ENCODE measurements at places on chromosomes 7 and 10. TPM values are rescaled to one million over a fixed set of nuclear protein-coding genes. Genes with fewer than 3 reads are reported as not detected.

DNA sequence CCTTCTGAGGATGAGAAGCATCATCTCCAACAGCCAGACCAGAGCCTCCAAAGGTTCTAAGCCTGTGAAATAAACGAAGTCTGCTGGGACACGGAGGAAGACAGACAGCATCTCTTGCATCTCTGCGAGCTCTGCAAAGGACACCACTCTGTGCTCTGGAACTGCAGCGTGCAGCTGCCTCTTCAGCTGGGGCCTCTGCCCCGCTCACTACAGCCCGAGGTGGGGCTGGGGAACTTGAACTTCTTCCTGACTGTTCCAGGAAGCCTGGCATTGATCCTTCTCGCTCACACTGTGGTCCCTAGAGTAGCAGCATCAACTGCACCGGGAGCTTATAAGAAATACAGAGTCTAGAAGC lies 163.3 kb downstream of the USP6NL start:
- H3K27ac ChIP-seq, result no peak overlapping the region
- H3K4me1 ChIP-seq, result no peaks in the 10 kb centered on the region
- H3K4me3 ChIP-seq, result no peak overlapping the region
- no peaks in the 10 kb centered on the region for H3K36me3 ChIP-seq
- no peaks in the 10 kb centered on the region for H3K27me3 ChIP-seq
- DNase-seq, result no peak

Gene PPP1R3C
- total RNA-seq, result 113 TPM

Gene ASAH2
- total RNA-seq, result 1.00 TPM

DNA sequence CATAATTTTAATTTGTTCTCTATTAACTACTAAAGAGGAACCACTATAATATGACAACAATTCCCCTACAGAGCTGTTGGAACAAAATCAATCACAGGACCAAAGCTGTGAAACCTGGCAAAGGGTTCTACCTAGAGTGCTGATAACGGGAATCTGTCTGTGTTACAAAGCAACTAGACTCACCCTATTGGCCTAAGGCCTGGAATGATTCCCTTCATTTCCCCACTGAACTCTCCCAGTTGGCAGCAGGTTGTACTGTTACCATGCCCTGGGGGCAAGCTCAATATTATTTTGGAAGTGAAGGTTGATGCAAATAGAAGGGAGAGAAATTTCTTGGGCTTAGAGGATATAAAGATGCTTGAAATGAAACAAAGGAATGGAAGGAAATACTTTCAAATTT lies 81.8 kb downstream of the SEMA3A start:
- no peaks in the 10 kb centered on the region for H3K36me3 ChIP-seq
- H3K27ac ChIP-seq, result no peak overlapping the region
- no peak for DNase-seq
- no peak overlapping the region for H3K4me3 ChIP-seq
- H3K27me3 ChIP-seq, result no peaks in the 10 kb centered on the region
- peaks cover 13% of the 10 kb centered on the region for H3K4me1 ChIP-seq

DNA sequence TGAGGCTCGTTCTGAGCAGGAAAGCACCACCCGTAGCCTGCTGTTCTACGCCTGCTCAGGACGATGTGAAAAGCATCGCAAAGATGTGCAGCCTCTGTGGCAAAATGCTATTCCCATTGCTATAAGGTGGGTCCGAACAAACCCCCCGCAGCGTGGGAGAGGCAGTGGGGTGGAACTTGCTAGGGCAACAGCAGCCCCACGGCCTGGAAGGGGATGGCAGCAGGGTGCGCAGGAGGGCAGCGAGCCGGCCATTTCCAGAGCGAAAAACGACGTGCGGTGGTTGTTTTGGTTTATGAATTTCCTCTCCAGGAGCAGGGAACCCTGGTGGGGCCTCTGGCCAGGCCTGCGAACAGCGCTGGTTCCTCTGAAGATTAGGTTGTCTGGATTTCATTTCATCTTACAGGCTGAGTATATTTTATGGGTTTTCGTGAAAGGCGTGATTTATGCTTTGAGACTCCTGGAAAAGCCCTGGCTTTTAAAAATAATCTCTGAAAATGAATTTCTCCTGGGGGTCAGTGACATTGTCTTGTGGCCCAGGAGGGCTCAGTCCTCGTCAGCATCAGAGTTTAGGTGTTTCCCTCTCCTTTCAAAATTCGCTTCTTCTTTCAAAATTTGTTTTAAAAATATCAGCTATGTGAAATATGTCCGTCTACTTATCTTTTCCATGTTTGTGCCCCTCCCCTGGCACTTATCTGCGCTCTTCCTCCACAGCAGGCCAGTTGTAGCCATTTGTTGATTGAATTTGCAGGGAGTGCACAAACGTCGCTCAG lies 42.3 kb upstream of the UBE3C start:
- no peak overlapping the region for H3K27ac ChIP-seq
- H3K4me3 ChIP-seq, result no peak overlapping the region
- no peaks in the 10 kb centered on the region for H3K27me3 ChIP-seq
- H3K4me1 ChIP-seq, result no peaks in the 10 kb centered on the region
- H3K36me3 ChIP-seq, result no peaks in the 10 kb centered on the region

- no peaks in the 10 kb centered on the region for H3K36me3 ChIP-seq
- H3K27me3 ChIP-seq, result no peaks in the 10 kb centered on the region
- no peak overlapping the region for H3K4me3 ChIP-seq
Measured at GRCh38 chr10:50988792-50989191, 85.5 kb upstream of the PRKG1 start.

Gene TLL2
- total RNA-seq, result 1.8 TPM

DNA sequence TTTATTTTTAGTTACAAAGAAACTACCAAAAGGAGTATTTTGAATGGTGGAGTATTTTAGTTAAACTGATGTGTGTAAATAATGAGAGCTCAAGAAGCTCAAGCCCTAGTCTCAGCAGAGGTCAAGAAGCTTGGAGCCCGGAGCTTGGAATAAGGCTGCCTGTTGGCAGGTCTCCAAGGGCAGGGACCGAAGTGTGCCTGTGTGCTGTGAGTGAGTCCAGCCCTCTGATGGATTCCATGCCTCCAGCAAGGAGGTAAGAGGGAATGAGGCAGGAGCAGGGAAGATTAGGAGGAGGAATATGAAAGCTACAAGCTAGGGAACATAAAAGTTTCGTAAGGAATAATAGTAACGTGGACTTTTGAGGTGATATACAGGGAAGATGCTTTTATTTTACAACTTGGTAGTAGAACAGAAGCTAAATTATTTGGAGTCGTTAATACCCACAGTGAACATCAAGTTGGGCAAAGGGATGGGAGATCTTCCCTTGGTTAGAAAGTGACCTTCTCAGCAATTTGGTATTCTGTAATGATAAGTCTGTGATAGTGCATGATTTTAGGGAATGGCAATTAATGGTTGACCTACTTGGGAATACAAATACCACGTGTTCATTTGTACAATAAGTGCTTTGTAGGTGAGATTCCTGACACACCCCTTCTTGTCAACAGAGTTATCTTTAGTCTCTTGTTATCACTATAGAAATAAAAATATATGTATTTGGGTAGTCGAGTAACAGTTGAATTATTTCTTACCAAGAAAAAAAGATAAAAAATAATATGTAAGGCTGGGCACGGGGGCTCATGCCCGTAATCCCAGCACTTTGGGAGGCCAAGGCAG lies 4.6 kb downstream of the SEC23IP start:
- peaks cover 48% of the 10 kb centered on the region for H3K4me1 ChIP-seq
- H3K4me3 ChIP-seq, result no peak overlapping the region
- H3K27me3 ChIP-seq, result no peaks in the 10 kb centered on the region
- DNase-seq, result peak; percentile 81
- peaks cover 10% of the 10 kb centered on the region for H3K36me3 ChIP-seq

DNA sequence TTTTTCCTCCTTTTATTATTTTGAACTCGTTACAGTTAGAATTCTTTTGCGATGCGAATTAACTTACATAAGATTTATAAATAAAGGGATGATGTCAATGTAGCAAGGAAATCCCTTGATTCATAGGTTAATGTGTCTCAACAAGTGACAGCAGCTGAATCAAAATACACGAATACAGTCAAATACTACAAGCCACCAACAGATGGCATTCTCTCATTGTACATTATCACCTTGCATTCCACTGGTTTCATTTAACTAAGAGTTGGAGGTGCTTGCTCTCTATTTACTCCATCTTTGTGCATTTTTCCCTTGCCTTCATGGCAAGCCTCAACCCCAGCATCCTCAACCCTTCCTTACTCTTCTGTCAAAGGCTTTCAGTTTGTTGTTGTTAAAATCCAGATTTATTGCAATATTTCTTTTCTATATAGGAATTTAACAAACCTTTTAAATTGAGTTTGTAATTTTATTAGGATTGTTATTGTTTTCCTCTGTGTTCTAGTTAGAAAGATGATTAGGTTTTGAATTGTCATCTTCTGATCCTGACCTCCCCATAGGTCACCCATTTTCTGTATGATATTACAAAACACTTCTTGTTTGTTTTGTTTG lies 78.3 kb downstream of the SLC25A40 start:
- no peaks in the 10 kb centered on the region for H3K27me3 ChIP-seq
- no peaks in the 10 kb centered on the region for H3K36me3 ChIP-seq
- H3K4me1 ChIP-seq, result no peaks in the 10 kb centered on the region
- H3K4me3 ChIP-seq, result no peak overlapping the region
- H3K27ac ChIP-seq, result no peak overlapping the region
- no peak for DNase-seq

DNA sequence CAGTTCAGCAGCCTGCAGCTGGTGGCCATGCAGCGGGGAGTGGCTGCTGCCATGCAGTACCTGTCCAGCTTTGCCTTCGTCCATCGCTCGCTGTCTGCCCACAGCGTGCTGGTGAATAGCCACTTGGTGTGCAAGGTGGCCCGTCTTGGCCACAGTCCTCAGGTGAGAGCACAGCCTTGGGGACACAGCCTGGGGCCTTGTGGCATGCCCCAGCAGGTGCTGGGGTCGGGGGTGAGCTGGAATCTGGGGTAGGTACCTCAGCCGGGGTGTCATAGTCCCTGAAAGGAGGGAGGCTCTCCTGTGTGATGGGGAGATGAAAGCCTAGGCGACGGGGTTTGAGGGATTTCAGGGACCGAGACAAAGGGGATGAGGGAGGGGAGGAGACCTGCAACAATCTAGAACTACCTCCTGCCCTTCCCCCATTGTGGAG lies 14.1 kb downstream of the EPHB6 start:
- no peak overlapping the region for H3K4me3 ChIP-seq
- no peak overlapping the region for H3K27ac ChIP-seq
- H3K4me1 ChIP-seq, result no peaks in the 10 kb centered on the region
- no peak for DNase-seq

- no peak overlapping the region for H3K27ac ChIP-seq
- no peaks in the 10 kb centered on the region for H3K36me3 ChIP-seq
- no peak overlapping the region for H3K4me3 ChIP-seq
Measured at GRCh38 chr7:25763463-25763860, 388.5 kb upstream of the NFE2L3 start.

Gene MGAM2
- 0.11 TPM for total RNA-seq

- no peaks in the 10 kb centered on the region for H3K36me3 ChIP-seq
- no peak overlapping the region for H3K27ac ChIP-seq
- no peak overlapping the region for H3K4me3 ChIP-seq
- H3K27me3 ChIP-seq, result no peaks in the 10 kb centered on the region
Measured at GRCh38 chr10:131621784-131622624, 278.8 kb upstream of the PPP2R2D start.

- H3K27ac ChIP-seq, result no peak overlapping the region
- H3K4me1 ChIP-seq, result no peaks in the 10 kb centered on the region
- H3K4me3 ChIP-seq, result no peak overlapping the region
- no peak for DNase-seq
- no peaks in the 10 kb centered on the region for H3K27me3 ChIP-seq
- peaks cover 93% of the 10 kb centered on the region for H3K36me3 ChIP-seq
Measured at GRCh38 chr7:128959296-128959695, 21.6 kb downstream of the IRF5 start.

GRCh38 chr10:71351087-71351486 lies 32.0 kb downstream of the SLC29A3 start:
- H3K36me3 ChIP-seq, result no peaks in the 10 kb centered on the region
- no peaks in the 10 kb centered on the region for H3K4me1 ChIP-seq
- no peak overlapping the region for H3K4me3 ChIP-seq
- DNase-seq, result no peak
- H3K27ac ChIP-seq, result no peak overlapping the region
- H3K27me3 ChIP-seq, result no peaks in the 10 kb centered on the region

Gene TUBB8
- not detected for total RNA-seq

- no peaks in the 10 kb centered on the region for H3K27me3 ChIP-seq
- no peak overlapping the region for H3K27ac ChIP-seq
- H3K4me3 ChIP-seq, result no peak overlapping the region
- DNase-seq, result no peak
- H3K4me1 ChIP-seq, result peaks cover 11% of the 10 kb centered on the region
Measured at GRCh38 chr7:100856871-100857282, 4.4 kb downstream of the SLC12A9 start.

Gene SYT15B
- total RNA-seq, result 1.9 TPM

DNA sequence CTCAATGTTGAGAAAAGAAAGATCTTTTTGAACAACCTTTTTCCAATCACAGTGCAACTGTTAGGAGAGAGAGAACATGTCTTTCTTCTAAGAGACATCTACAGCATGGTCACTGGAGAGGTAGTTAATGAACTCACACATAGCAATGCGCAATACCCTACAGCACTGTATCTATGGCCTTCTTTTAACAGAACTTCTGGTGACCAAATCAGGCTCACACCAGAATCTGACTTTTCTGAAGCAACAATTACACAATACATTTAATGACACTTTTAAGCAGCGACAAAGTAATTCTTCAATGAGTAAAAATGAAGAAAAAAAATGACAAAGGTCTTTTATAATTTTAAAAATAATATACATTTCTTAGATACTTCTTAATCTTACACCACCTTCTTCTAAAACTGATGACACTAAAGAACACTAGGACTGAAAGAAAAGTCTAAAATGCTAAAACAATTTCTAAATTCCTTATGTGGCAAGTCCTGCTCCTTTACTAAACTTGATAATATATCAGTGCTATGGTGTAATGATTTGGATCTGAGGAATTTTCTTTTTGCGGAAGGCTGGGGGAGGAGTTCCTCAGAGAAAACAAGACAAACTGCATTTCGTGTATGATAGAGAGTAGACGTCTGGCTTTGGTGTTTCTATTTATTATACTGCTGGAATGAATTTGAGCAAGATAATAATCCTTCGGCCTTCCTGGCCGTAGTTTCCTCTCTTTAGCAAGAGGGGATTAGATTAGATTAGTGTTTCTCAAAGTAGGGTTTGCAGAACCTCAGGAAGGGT lies 166.3 kb downstream of the ZNF438 start:
- no peaks in the 10 kb centered on the region for H3K4me1 ChIP-seq
- H3K27ac ChIP-seq, result no peak overlapping the region
- no peak for DNase-seq
- H3K4me3 ChIP-seq, result no peak overlapping the region

DNA sequence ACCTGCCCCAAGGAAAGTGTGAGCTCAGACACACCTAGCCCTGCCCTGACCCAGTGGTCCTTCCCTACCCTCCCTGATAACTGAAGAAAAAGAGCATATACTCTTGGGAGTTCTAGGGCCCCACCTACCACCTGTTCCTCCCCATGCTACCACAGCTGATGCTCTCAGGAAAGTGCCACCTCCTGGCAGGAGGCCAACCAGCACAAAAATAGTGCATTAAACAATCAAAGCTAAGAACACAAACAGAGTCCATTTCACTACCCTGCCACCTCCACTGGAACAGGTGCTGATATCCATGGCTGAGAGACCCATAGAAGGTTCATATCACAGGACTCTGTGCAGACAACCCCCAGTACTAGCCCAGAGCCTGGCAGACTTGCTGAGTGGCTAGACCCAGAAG lies 288.6 kb upstream of the PHF14 start:
- no peak for DNase-seq
- no peak overlapping the region for H3K27ac ChIP-seq
- no peaks in the 10 kb centered on the region for H3K36me3 ChIP-seq

Gene PRRT4
- 1.4 TPM for total RNA-seq

- H3K4me1 ChIP-seq, result peaks cover 6% of the 10 kb centered on the region
- H3K36me3 ChIP-seq, result no peaks in the 10 kb centered on the region
- H3K27ac ChIP-seq, result no peak within 1 kb of the TSS
- DNase-seq, result no peak
- H3K4me3 ChIP-seq, result no peak within 1 kb of the TSS
Measured at GRCh38 chr7:22356701-22357310, at the start of gene RAPGEF5. Gene RAPGEF5 (minus strand): TSS chr7:22357154. CDS start chr7:22357060, 94 bp downstream.

Gene GRM3
- total RNA-seq, result 0.73 TPM
